ENCODE measurements at places on chromosomes 11 and 22.

GRCh38 chr11:17486646-17487045 lies 10.0 kb upstream of the ABCC8 start:
- DNase-seq, result no peak

GRCh38 chr11:76653012-76653673 lies 17.4 kb downstream of the LRRC32 start:
- DNase-seq, result no peak

GRCh38 chr11:60252213-60253108 lies 9.5 kb upstream of the MS4A4E start:
- DNase-seq, result no peak

DNA sequence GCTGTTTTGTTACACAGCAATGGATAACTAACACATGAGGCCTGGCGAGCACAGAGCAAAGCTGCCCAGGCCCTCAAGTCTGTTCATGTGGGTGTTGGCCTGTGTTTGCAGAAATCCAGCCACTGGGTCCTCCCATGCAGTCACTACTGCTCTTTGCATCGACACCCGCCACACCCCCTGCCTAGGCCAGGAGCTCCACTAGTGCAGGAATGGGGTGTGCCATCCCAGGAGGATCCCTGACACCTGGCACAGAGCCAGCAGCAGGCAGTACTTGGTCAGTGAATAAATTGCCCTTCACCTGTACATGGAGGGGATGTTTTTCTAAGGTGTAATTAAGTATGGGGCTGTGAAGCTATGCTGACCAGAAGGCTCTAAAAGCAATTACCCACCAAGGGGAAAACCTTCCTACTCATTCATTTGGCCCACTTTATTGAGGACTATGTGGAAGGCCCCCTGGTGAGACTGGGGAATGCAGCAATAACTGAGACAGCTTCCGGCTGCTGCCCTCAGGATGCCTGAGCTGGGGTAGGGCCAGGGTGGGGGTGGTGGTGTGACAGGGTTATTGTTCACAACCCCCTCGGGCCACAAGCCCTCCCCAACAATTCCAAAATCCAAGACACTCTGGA lies 160.8 kb downstream of the CRYBB2 start:
- no peak for DNase-seq

DNA sequence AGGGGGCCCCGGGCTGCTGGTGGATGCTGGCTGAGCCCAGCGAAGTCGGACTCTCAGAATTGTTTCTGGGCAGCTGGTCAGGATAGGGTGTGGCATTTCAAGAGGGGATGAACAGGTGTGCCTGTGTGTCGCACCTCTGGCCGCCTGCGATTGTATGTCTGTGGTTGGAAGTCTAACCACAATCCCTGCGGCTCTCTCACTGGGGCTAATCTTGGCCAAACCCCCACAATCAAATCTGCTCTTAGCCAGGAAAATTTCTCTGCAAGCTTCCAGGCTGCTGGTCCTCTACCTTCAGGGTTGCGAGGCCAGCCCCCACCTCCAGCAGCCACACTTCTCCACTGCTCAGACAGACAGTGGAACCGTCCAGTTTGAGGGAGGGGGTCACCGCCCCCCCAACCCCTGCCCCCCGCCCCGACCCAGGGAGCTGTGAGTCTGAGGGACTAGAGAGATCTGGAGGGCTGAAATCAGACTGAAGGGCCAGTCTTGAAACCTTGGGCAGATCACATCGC lies 953 bp downstream of the ATG16L2 start:
- DNase-seq, result no peak

- no peak for DNase-seq
These were observed 37.4 kb downstream of the USP28 start for GRCh38 chr11:113838005-113838404.

DNA sequence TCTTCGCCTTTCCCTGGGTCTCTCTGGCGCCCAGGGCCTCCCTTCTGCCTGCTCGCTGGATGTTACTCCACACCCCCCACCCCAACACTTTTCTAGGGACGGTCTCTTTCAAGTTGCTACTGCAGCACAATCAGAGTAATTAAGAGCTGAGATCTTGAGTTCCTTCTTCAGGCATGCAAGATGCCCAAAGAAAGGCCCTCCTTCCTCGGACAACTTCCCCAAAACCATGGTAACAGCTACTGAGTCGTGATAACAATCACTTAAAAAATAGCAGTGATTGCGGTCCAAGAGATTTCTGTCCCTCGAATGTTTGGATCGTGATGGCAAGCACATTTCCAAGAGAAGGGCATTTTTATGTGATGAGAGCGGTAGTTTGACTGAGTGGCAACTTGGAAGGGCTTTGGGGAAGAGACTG lies 638 bp upstream of the TENM4 start:
- no peak for DNase-seq

- DNase-seq, result no peak
These were observed 68.5 kb downstream of the PIWIL3 start for GRCh38 chr22:24706054-24706453.

- DNase-seq, result no peak
These were observed 36.1 kb downstream of the TPBGL start for GRCh38 chr11:75276686-75277085.

- DNase-seq, result no peak
These were observed 117.2 kb upstream of the NAV2 start for GRCh38 chr11:19595499-19595839.

GRCh38 chr11:27603376-27603990 lies 96.8 kb downstream of the BDNF start:
- DNase-seq, result no peak

DNA sequence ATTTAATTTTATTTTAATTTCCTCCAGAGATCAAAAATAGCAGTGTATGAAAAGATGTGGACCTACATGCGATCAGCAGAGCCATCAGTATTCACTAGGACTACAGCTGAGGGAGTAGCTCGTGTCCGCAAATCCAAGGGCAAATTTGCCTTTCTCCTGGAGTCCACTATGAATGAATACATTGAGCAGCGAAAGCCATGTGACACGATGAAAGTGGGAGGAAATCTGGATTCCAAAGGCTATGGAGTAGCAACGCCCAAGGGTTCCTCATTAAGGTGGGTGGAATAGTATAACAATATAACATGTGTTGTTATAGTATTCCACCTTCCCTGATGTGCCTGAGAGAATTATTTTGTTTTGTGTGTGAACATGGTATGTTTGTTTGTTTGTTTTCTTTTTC lies 88.3 kb downstream of the MSANTD4 start:
- DNase-seq, result no peak

DNA sequence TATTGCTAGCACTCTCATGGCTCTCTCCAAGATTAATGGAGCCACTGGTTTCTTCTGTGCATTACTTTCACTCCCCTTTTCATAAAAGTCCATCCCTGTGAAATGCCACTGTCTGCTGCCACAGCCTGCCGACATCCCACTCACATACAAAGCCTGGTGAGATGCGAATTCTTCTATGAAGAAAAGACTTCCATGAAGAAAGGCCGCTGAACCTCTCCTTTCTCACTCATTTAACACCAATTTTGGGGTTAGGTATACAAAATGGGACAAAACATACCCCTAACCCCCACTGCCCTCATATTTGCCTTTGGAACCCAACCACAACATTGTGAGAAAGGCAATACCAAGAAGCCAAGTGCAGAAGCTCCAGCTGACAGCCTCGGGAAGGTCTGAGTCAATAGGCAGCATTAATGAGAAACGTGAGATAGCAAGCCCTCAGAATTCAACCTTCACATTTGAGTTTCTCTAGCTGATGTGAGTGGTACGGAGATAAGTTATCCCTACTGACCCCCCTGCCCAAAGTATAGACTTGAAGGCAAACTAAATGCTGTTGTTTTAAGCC lies 156.4 kb downstream of the ATG16L2 start:
- no peak for DNase-seq

DNA sequence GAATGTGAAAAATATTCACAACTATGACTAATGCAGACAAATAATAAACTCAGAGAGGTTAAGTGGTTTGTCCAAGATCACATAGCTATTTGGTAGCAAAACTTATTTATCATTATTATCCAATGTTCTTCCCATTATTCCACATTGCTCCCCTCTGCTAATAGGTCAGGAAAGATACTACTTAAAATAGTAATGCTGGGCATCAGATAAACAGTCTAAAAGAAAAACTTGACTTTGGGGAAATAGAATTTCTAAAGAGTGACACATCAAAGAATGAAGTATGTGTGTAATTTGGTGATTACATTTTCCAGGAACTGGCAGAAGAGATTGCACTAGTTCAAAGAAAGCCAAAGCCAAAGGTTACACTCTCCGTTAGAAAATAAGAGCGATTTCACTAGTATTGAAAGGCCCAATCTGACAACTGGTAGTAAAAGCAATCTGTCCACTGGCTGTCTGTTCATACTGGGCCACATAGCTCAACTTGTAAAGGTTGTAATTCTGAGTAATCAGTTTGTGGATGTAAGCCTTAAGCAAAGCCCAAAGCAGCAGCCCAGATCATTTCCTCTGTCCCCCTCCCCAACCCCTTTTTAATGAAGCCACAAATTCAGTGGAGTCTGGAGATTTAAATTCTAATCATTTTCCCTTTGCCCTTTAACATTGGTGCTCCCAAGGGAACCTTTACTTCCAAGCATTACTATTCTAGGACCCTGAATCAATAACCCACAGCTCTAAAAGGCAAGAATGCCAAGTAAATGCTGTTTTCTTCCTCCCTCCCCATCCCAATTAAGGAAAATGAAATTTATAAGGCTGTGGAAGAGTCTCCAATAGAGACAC lies 283.5 kb downstream of the TTC28 start:
- DNase-seq, result no peak

DNA sequence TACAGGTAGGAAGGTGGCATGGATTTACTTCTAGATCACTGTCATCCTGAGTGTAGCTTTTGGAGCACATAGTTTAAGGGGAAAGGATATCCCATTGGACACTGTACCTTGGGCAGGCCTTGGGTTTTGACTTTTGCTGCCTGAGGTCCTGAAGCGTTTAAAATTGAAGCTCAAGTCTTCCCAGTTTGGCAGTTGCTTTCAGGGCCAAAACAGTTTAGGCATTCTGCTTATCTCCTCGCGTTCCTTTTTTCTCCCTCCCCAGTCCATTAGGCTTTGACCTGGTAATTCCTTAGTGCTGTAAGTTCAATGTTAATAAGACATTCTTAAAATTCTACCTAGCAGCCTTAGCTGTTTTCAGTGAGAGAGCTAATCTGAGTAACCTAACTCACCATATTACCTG lies 35.7 kb downstream of the CSTF3 start:
- DNase-seq, result no peak

DNA sequence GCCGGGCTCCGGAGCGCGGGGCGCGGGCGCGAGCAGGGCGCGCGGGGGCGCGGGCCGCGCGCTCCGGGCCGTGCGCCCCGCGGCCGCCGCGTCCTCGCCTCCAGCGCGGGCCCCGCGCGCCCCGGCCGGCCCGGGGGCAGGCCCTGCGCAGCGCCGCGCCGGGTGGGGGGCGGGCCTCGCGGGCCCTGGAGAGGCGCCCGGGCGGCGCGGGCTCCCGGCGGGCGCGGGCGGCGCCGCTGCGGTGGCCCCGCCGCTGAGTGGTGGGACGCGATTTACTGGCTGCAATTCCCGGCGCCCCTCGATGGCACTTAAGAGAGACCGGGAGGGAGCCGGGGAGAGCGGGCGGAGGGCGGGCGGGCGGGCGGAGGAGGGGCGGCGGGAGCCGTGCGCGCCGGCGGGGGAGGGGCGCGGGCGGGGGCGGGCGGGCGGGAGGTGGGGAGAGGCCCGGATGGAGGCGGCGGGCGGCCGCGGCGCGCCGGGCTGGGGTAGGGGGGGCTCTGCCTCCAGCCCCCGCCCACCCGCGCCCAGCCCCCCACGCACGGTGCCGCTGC lies 73.2 kb upstream of the TCF20 start:
- DNase-seq, result no peak

GRCh38 chr11:118142809-118143208 lies 9.8 kb downstream of the SCN4B start:
- DNase-seq, result no peak

GRCh38 chr11:96197801-96198701 lies 144.9 kb downstream of the MAML2 start:
- no peak for DNase-seq

GRCh38 chr11:65448074-65448417 lies 25.4 kb downstream of the NEAT1 start:
- DNase-seq, result no peak

DNA sequence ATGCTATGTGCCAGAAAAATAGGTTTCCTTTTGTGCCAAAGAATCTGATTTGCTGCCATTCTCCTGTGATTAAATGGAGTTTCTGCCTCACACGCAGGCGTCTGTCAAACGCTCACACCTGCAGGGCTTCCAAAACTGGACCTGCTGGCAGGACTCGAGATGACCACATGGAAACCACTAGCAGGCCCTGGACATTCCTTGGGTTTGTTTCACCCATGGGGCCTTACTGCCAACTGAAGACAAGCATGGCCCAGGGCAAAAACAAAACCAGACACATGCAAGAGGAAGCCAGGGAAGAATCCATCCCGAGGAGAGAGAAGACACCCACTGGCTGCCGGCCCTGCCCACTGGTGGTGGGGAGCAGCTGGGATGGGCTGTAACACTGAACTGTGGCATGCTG lies 55.9 kb upstream of the MN1 start:
- no peak for DNase-seq
